CD4-positive, alpha-beta T cell (primary cell): ENCODE measurements at places on chromosomes 2 and 18. TPM values are rescaled to one million over a fixed set of nuclear protein-coding genes. Genes with fewer than 3 reads are reported as not detected.

The IL1R2 gene
- total RNA-seq: 0.47 TPM

The TTLL4 gene
- 7.3 TPM for total RNA-seq

The SIGLEC15 gene
- not detected for total RNA-seq

The LYG2 gene
- not detected for total RNA-seq

The TMEM163 gene
- total RNA-seq: 0.47 TPM

The PIEZO2 gene
- not detected for total RNA-seq

The ATG16L1 gene
- total RNA-seq: 134 TPM

The NEU2 gene
- total RNA-seq: not detected

The UBXN2A gene
- 12.9 TPM for total RNA-seq

The GPR55 gene
- total RNA-seq: 3.8 TPM

The SCN2A gene
- not detected for total RNA-seq
